ENCODE measurements at places on chromosomes 11 and 22.
A peak's percentile ranks its signal among the peaks of the same experiment; 100 is the strongest.

DNA sequence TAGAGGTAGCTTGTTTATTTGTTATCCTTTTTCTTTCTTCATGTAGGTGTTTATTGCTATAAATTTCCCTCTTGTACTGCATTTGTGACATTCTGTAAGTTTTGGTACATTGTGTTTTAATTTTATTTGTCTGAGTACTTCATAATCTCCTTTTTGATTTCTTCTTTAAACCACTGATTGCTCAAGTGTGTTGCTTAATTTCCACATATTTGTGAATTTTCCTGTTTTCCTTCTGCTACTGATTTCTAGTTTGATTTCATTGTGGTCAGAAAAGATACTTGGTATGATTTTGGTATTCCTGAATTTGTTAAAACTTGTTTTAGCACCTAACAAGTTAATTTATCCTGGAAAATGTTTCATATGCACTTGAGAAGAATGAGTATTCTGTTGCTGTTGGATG, 15.1 kb downstream of the OR10V1 start:
- no peak for DNase-seq

- DNase-seq, result peak; percentile 36
Observed at GRCh38 chr11:132177106-132177505, 806.7 kb downstream of the NTM start.

- DNase-seq, result peak; percentile 14
Observed at GRCh38 chr22:32775957-32776356, 25.5 kb upstream of the TIMP3 start.

- no peak for DNase-seq
Observed at GRCh38 chr11:75777461-75778110, 9.0 kb downstream of the DGAT2 start.

DNA sequence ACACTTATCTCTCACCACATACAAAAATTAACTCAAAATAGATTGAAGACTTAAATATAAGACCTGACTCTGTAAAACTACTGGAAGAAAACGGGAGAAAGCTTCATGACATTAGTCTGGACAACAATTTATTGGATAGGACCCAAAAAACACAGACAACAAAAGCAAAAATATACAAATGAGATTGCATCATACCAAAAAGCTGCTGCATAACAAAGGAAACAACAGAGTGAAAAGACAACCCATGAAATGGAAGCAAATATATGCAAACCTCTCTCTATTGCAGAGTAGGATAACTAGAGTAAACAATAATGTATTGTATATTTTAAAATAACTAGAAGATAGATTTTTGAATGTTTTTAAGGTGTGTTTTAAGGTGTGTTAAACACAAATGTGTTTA, 11.2 kb downstream of the MRGPRX2 start:
- DNase-seq, result no peak

- DNase-seq, result no peak
Observed at GRCh38 chr11:134181707-134182106, 42.1 kb downstream of the NCAPD3 start.

- DNase-seq, result peak; percentile 87
Observed at GRCh38 chr11:84106541-84106940, 820.4 kb upstream of the CCDC90B start.

- no peak for DNase-seq
Observed at GRCh38 chr11:22635689-22636088, 10.1 kb upstream of the FANCF start.

- DNase-seq, result peak; percentile 46
Observed at GRCh38 chr22:46297151-46297812, 612 bp downstream of the GTSE1 start.

DNA sequence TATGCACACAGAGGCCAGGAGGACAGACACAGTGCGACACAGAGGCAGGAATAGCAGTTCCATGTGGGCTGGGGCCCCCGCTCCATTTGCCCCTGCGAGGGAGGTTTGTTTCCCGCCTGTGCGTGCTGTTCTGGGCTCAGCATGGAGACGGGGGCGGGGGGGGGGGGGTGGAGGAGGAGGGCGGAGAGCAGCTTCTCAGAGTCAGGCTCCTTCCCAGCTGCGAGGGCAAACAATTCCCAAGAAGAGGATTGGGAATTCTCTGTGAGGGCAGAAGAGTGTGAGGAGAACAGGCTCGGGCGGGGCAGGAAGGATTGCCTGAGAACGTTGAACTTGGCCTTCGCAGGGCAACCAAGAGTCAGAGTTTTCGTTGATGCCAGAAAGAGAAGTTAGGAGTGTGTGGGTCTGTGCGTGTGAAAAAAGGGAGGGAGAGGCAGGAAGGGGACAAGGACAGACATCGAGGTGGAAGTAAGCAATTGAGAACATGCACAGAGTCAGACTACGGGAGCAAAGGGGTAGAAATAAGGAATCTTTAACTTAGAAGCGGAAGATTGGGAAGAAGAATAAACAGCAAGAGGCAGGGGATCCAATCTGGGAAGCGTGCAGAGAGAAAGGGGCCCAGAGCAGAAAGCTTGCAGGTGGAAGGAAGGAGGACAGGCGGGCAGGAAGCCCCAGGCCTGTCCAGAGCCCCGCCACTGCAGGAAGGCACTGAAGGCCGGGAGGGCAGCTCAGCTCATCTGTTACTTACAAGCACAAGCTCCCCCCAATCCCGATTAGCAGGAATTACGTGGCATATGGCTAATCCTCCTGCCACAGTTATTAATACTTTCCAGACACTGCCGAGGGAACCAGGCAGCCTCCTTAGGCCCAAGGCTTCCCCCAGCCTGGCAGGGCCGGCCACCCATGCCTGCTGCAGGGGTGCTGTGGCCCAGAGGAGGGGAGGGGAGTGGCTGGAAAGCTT, 15.6 kb upstream of the JAM3 start:
- no peak for DNase-seq

DNA sequence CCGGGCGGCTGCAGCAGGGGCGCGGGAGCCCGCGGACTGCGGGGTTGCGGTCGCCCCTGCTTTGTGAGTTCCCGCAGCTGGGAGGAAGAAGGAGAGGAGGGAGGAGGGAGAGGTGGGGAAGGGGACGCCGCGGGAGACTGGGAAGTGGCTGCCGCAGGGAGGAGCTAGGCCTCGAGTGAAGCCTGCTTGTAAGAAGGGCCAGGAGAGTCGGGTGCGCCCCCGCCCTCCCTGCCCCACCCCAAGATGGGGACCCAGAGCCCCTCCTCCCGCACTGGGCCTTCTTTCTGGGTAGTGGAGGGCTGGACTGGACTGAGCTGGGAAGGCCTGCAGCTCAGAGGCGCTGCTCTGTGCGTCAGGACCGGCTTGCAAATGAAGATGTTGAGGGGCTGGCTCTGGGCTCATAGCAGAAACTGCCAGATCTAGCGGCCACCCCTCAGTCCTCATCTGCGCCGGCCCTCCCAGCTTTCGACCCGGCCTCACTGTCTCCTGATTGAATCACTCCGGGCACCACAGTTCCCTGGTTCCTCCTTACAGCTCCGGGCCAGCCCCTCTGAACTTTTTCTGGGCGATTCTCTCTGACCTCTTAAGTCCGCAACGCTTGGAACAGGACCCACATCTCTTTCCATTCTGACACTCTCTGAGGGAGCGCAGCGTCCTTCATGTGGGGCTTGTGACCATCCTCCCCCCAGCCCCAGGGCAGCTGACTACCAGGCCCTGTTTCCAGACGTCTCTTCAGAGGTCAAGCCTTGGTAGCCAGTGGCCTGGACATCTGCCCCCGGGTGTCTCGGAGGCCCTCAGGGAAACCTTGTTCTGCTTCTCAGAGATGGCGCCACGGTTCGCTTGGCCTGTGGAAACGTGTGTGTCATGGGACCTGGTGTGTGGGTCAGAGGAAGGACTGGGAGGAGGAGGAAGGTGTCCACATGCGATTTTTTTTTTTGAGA, 21.9 kb downstream of the SERPINH1 start:
- peak; percentile 82 for DNase-seq

GRCh38 chr11:34394771-34395300, 37.0 kb upstream of the ABTB2 start:
- DNase-seq, result no peak

- no peak for DNase-seq
Observed at GRCh38 chr11:68142028-68142412, 20.8 kb upstream of the CHKA start.

DNA sequence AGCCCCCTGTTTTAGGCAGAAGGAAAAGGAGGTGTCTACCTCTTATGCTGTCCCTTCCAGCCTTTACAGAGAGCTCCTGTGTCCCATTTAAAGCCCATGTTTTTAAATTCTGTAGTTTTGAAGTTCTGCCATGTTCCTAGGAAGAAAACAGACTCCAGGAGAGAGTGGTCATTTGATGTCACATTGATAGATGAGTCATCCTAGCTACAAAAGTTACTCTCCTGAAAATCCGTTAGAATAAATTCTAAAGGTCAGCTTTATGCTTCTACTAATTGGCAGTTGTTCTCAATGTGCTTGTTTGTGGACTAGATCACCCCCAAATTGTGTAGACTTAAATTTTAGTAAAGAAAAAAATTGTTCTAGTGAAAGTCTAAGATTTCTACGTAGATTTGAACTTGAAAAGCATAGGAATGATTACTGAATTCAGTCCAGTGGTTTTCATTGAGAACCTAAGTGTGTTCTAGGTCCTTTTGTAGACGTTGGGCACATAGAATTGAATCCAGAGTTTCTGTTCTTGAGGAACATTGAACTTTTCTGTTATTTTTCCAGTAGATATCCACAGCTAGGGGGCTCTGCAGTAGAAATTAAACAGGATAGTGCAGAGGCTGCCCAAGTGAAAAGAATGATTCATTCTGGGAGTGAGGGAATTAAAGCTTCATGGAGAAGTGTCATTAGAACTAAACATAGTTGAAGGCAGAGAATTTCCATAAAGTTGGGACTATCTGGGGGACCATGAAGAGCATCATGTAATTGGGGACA, 140.6 kb upstream of the RASSF10 start:
- DNase-seq, result no peak

DNA sequence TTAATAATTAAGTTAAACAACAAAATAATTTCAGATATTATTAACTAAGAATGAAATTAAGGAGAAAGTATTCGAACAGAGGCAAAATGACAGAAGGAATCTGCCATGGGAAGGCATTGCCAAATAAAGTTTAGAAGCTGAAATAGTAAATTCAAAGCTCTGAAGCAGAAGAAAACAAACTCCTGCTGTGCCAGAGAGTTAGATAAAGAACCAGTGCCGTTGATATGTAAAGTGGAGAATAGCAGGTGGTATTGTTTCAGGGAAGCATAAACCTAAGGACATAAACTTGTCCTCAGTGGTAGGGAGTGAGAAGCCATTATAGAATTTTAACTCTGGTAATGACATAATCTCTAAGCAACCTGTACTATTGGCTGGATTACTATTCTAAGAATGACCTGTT, 2.7 kb upstream of the HBG2 start:
- DNase-seq, result no peak
